ENCODE measurements at places on chromosomes 11 and 22.
A peak's percentile ranks its signal among the peaks of the same experiment; 100 is the strongest.

DNA sequence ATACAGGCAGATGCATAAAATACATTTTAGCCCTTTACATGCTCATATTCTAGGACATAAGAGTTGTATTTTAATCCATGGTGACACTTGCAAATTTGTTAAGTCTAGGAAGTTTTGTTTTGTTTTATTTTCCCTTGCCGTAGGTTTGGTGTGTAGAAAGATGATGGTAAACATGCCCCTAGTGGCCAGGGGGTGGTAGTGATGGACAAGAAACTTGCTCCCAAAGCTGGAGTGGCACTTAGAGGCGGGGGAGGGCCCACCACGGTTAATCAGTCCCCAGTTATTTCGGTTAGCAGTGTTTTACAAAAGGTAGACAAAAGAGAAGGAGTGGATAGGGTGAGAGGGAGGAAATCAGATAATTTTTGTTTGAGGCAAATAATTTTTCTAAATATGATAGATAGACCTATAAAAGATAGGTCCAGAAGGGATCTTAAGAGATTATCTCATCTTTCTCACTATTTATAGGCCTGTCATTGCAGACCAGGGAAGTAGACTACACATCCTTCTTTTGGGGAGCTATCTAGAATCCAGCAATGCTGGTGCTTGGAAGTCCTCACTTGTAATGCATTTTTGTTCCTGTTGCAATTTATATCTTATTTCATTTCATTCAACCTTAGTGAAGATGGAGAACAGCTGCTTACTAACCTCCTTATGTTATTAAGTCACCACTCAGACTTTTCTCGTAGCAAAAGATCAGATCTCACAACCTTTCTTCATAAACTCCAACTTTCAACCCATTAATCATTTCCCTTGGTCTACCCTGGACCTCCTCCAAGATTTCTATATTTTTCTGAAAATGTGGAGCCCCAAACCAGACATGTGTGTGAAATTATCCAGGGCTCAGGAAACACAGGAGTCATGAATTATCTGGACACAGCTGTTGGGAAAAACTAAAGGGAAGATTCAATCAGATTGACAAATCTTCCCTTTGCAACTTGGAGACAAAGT is 5.9 kb upstream of the BDNF start:
- DNase-seq, result no peak

GRCh38 chr11:13899603-13900002 is 62.9 kb upstream of the SPON1 start:
- DNase-seq, result no peak

- no peak for DNase-seq
These were observed 10.0 kb upstream of the PKNOX2 start for GRCh38 chr11:125154378-125155099.

DNA sequence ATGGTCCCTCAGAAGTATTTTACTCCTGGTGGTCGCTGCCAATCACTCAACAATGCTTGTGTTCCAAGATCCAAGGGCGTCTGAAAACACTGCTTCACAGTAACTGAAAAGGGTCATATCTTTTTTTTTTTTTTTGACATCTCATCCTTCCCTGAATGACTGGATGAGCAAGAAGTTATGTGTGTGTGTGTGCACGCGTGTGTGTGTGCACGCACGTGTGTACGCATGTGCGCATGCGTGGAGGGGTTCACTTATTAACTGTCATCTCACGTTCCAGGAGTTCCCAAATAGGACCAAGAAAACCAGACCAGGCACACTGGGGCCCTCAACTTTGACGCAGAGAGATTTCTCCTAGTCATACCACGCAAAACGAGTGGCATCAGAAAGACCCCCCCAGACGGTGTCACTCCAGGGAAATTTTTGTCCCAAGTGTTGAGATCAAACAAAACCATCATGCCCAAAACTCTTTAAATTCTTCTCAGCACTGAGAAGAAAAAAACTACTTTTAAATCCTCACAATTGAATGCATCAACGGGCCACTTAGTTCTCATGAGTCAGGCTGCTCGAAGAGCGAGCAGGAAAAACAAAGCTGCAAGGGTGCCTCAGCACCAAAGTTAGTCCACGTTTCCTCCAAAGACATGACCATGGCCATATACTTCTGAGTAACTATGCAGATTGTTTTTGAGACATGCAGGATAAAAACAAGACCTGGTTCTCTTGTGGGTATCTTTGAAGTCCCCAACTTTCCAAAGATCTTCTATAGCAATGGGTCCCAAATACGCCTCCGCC is 12.9 kb downstream of the MN1 start:
- DNase-seq, result no peak

DNA sequence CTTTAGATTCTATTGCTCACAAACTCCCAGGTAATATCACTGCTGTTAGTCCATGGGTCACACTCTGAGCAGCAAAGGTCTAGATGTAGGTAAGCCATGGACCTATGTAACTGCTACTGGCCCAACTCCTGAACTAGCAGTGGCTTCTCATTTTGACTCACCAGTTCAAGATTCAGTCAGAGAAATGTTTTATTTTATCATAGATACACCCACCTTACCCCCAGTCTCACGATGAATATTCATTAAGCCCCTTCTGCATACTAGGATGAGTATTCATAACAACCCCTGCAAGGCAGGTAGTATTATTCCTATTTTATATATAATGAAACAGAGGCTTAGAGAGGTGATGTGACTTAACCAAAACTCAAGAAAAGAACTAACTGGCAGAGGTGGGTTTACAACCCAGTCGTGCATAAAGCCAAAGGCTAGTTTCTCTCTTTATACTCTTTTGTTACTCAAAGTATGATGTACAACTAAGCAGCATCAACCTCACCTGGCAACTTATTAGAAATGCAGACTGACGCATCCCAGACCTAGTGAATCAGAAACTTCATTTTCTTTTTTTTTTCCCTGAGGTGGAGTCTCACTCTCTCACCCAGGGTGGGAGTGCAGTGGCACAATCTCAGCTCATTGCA is 957.6 kb upstream of the CCDC90B start:
- DNase-seq, result no peak

DNA sequence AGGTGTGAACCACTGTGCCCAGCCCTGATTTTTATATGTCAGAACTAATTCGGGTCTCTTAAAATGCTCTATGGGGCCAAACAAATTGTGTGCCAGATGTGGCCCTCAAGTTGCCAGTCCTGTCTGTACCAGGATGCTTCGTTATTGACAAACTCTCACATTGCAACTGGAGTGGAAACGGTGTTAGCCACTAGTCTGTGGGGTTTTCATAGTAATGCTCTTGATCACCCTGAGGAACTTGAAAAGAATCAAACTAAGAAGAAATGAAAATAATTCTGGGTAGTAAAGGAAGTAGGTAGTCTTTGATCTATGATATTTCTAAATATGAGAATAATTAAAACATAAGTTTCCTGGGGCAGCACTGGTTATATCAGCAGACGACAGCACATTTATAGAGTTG is 67.3 kb upstream of the ADSL start:
- no peak for DNase-seq

- DNase-seq, result no peak
These were observed 433.3 kb downstream of the BUD13 start for GRCh38 chr11:116339306-116340098.

GRCh38 chr22:49199224-49199623 is 628.4 kb downstream of the BRD1 start:
- DNase-seq, result no peak

DNA sequence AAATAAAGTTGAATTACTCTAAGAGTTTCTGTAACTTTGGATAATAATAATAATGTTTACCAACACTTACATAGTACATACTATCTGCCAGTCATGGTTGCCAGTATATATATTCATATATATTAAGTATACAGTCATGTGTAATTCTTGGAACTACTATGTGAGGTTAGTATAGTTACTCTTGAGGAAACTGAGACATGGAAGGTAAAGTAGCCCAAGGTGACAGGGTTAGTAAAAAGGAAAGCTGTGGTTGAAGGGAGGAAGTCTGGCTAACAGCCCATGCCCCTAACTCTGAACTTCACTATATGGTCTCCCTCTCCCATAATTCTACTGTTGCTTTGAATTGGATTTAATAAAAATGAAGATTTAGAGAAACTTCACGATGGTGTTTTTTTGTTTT is 24.9 kb downstream of the FDX1 start:
- no peak for DNase-seq

DNA sequence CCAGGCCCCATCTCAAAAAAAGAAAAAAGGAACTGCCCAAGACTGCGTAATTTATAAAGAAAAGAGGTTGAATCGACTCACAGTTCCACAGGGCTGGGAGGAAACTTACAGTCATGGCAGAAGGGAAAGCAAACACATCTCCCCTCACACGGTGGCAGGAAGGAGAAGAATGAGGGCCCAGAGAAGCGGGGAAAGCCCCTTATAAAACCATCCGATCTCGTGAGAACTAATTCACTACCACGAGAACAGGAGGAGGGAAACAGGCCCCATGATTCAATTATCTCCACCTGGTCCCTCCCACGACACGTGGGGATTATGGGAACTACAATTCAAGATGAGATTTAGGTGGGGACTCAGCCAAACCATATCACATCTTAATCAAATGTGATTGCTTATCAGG is 82.2 kb downstream of the BUD13 start:
- DNase-seq, result no peak

GRCh38 chr11:114285599-114285998 is 10.6 kb upstream of the NNMT start:
- no peak for DNase-seq

- no peak for DNase-seq
These were observed 52.4 kb upstream of the CDON start for GRCh38 chr11:126115127-126115495.

DNA sequence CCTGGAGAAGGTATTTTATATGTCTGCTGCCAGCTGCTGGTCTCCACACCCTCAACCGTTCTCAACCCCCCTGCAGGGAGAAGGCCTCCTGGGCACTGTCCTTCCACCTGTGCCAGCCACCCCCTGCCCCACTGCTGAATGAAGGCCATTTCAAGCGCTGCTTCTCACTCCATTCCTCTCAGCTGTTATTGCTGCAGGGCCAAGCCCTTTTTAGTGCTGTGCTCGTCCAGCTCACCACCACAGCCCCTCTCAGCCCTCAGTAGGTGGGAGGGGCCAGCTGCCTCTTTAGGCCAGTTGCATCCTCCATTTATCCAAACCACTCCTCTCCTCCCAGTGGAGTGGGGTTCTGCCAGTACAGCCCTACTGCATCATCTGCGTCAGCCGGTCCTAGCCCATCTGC is 1.8 kb upstream of the WBP2NL start:
- no peak for DNase-seq

GRCh38 chr11:126366064-126366822 is 10.8 kb downstream of the ST3GAL4 start:
- no peak for DNase-seq

GRCh38 chr11:2781408-2782274 is 81.8 kb upstream of the KCNQ1OT1 start:
- no peak for DNase-seq

DNA sequence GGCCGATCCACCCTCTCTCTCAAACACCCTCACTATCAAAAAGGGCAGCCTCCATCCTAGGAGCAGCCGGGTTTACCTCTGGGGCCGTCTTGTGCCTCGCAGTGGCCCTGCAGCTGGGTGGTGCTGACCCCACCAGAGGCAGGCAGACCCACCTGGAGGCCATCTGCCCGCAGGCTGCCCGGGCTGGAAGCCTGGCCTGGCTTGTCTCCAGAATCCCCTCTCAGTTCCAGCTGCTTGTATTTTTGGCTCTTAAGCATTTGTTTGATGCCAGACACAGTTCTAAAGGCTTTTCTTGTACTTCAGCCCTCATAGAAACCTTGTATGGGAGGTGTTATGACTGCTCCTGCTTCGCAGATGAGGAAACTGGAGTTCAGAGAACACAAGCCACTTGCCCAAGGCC is 4.2 kb upstream of the NFAM1 start:
- no peak for DNase-seq

DNA sequence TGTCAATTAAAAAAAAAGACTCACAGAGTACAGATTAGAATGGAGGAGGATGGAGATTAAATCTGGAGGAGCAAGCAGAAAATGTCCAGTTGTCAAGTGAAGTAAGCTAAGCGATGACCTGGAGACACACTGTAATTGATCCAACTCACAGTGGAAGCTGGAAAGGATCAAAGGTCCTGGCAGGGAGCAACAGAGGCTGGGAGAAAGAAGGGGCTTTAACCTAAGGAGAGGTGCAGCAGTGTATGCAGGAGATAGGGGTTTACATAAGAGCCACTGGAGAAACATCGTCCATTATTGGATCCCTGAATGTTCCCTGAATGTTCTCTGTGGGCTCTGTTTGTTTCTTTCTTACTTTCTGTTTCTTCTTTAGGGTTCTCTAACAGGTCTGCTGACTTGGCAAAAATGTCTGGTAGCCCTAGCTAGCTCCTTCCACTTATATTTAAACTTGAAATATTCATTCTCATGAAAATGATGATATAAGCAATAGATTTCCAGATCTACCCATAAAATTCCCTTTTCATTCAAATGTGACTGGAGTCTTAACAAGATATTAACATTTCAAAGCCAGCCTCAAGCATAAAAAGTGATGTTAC is 30.1 kb upstream of the CAT start:
- no peak for DNase-seq

- DNase-seq, result no peak
These were observed 42.7 kb downstream of the NECTIN1 start for GRCh38 chr11:119686177-119686882.

GRCh38 chr22:45677063-45677462 is 5.4 kb downstream of the ATXN10 start:
- DNase-seq, result no peak

GRCh38 chr11:130118636-130119387 is 40.8 kb upstream of the ST14 start:
- DNase-seq, result peak; percentile 23

- no peak for DNase-seq
These were observed 3.0 kb downstream of the OR8D4 start for GRCh38 chr11:123904932-123905331.

DNA sequence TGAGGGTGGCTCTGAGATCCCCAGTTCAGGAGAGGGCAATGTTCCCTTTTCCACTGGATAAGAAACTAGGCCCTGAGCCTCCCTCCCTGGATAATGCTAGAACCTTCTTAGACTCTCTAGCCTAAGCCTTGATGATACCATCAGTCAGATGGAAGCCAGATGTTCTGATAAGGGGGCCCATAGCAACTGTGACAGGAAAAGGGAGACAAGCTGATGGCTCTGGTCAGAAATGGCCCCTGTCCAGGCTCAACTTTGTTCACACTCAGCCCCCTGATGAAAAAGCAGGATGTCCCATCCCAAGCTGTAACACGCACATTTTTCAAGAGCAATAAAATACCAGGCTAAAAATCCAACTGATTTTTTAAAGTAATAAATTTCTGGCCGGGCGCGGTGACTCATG is 7.2 kb upstream of the OAF start:
- DNase-seq, result no peak

- no peak for DNase-seq
These were observed 38.6 kb downstream of the TMEM135 start for GRCh38 chr11:87076260-87076783.

DNA sequence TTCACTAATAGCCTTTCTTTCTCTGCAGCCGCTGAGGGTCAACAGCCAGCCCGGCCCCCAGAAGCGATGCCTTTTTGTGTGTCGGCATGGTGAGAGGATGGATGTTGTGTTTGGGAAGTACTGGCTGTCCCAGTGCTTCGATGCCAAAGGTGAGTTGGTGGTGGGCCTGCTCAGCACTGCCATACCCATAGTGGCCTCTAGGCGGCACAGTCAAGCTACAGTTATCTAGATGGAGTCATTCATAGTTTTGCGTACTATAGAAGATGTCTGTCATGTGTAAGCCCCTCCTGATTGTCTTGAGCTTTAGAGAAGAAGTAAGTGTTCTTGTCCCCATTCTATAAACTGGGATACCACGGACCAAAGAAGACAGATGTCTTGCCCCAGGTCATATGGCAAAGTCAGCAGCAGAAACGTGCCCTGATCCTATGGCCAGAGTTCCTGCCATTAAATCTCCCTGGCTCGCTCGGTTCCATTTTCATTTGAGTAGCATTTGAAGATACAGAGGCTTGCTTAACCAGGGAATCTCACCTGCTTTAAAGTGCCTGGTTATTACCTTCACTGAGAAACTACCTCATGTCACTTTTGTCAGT is 42.1 kb upstream of the CRTAM start:
- peak; percentile 79 for DNase-seq
